NCI-H345 (cell line): ENCODE measurements at places on chromosomes 11 and 22.
A peak's percentile ranks its signal among the peaks of the same experiment; 100 is the strongest.

GRCh38 chr22:43235445-43236409 lies 48.8 kb upstream of the TTLL12 start:
- no peak for DNase-seq

DNA sequence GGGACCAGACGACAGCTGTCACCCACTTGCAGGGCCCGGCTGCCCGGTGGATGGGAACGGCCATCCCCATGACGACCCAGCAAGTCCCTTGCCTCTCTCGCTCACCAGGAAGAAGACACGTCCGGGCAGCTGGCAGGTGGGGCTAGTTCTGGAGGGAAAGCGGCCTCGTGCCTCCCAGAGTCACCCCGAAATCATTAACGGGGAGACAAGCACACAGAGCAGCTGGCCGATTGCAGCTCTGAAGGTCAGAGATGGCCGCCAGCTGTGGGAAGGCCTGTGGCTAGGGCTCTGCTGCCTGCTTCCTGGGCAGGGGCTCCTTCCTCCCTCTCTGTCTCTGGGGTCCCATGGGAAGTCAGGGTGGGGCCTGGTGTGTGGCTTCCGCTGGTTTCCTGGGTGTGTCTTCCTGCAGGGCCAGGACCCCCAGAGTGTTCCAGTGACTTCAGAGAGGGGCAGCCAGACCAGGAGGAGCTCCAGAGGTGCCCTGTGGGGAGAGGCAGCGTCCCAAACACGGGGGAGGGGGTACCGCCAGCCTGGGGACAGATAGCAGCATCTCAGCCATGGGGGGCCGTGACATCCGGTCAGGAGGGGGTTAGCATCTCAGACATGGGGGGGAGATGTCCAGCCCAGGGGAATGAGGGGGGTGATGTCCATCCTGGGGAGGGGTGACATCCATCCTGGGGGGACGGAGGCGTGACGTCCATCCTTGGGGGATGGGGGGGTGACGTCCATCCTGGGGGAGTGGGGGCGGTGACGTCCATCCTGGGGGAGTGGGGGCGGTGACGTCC lies 114.9 kb downstream of the KCNQ1 start:
- no peak for DNase-seq

DNA sequence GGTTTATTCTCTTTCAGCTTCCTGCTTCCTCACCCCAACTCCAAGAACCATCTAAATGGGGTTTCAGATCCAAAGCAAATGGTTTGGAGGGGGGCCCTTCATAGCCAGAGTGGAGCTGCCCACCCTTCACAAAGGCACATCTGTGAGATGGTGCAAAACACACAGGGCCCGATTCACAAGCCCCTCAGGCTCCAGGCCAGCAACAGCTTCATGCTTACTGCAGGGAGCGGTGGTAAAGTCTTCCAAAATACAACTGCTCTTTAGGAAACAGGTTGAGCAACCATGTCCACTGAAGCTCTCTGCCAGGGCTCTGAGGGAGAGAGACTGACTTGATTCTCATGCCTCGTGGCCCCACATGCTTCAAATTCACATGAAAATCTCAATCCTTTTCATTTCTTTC lies 213.0 kb upstream of the NARS2 start:
- no peak for DNase-seq

DNA sequence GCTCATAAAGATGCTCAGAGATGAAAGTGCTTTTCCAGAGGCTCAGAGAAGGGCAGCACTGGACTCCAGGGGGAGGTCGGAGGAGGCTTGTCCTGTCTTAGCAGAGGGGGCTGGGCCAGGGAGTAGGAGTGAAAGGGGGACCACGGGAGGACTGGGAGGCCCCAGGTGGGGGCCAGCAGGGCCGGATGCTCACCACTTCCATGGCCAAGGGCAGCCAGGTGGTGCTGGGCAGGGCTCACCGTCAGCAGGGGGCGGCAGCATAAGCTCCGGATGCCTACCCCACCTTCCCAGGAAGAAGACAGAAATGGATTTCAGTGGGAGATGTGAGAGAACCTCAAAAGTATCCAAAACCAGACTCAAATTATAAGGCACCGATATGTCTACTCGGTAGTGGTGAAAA lies 11.0 kb downstream of the RAB36 start:
- no peak for DNase-seq

DNA sequence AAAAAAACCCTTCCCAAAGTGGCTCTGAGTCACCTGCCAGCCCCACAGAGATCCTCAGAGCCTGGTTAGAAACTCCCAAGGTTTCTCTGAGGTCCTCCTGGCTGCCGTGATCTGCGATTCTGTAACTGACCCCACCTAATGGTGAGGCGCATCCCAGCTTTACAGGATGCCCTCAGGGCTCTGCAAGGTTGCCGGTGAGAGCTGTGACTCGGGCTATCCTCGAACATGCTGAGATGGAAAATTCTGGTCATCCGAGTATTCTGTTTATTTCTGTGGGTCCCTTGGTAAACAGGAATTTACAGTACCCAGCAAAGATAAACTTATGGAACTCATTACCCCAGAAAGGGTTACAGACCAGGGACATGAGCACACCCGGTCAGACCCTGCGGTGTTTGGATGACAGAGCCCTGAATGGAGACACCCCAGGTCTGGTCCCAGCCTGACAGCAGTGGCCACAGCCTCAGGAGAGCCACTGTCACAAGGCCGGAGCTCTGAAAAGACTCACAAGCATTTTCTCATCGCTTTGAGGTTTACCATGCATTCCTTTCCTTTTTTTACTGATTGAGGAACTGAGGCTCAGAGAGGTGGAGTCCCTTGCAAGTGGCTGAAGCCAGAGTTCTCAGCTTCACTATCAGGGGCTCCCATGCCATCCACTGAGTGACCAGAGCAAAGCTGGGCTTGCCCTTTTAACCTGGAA lies 22.2 kb downstream of the LIF start:
- no peak for DNase-seq

DNA sequence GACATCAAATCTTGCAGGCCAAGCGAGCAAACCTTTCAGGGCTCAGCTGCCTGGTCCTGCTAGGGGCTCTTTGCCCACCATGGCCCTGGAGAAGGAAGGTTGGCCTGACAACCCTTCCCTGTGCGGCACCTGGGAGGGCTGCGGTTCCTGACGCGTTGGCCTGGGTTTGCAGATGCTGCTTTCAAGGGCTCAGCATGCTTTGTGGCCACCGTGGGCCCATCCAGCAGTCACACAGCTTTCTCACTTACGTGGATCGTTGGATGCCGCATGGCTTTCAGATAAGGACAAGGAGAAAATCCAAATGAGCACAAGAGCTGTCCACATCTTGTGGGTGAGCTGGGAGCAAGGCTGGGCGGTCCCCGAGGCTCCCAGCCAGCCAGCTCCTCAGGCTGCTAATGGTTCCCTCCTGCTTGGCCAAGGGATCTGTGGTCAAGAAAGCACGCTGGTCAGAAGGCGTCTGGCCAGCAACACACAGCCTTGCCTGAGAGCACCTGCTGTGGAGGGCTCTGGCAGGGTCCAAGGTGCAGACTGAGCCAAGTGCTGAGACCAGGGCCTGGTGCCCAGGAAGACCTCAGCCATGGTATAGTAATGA lies 8.2 kb downstream of the C11orf24 start:
- DNase-seq: no peak

GRCh38 chr22:39204216-39204615 lies 40.6 kb downstream of the PDGFB start:
- DNase-seq: no peak

- no peak for DNase-seq
These were observed 7.4 kb upstream of the SLC22A12 start for GRCh38 chr11:64583296-64584262.

GRCh38 chr22:29704528-29705285 lies 15.1 kb upstream of the CABP7 start:
- peak; percentile 49 for DNase-seq

DNA sequence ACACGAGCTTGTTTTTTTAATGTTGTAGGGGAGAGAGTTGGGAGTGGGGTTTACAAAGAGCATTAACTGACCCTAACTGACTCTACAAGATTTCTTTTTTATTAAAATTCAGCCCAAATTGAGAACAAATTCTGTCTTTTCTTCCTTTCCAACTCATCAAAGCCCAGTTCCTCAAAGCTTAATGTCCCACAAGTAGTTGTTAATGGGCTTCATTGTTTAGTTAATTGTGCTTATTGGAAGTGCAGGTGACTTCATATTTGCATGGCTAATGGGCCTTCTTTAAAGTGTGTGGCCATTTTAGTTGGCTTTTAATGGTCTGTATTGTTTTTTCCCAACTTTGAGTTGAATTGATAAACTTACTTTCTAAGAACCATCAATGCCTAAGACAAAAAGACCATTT lies 39.8 kb downstream of the MPPED2 start:
- DNase-seq: no peak

GRCh38 chr22:41976070-41976901 lies 7.0 kb downstream of the SEPTIN3 start:
- peak; percentile 61 for DNase-seq

GRCh38 chr11:29309992-29310391 lies 706.8 kb downstream of the KCNA4 start:
- DNase-seq: no peak

GRCh38 chr11:88106666-88107065 lies 68.6 kb downstream of the RAB38 start:
- no peak for DNase-seq

GRCh38 chr11:71936825-71937224 lies 8.0 kb downstream of the RNF121 start:
- no peak for DNase-seq

DNA sequence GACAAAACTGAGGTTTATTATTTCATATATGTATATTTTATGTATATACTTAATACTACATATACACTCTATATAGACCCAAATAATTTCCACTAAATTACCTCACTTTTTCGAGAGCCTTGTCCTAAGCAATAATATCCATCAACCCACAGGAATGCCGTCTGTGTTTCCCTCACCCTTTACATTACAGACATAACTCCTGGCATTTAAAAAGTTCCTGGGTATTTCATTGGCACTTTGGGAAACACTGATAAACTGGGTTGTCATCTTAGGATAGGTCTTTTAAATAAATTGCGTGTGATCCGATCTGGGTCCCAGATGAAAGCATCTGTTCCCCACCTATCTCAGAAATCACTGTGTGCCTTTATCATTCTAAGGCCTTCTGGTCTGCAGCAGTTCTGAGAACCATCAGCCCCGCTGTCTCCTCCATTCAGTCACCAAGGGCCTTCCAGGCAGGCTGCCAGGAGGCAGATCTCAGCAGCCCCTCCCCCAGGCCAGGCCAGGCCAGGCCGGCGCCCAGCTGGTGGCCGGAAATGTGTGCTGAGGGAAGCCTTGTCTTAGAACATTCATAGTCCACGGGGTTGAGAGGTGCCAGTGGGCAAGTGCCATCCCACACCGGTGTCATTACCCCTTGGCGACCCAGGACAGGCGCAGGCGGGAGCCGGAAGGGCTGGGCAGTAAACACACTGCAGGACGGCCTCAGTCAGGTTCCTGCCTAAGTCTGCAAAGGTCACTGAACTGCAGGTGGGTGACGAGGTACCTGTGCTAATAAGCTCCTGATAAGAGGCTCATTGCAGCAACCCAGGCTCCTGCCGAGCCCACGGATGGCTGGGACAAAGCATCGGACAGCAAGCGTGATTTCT lies 3.3 kb downstream of the FGF19 start:
- DNase-seq: peak; percentile 55

GRCh38 chr11:11409901-11410300 lies 56.9 kb upstream of the CSNK2A3 start:
- DNase-seq: peak; percentile 63

GRCh38 chr11:72263361-72263760 lies 19.4 kb upstream of the PHOX2A start:
- no peak for DNase-seq
